ENCODE measurements at places on chromosomes 5 and 9.

GRCh38 chr5:89241186-89241585, 358.2 kb upstream of the MEF2C start:
- no peak for DNase-seq

- DNase-seq = no peak
These were observed 48.9 kb downstream of the CXXC5 start for GRCh38 chr5:139696894-139697658.

- no peak for DNase-seq
These were observed 50.0 kb downstream of the SERINC5 start for GRCh38 chr5:80205846-80206245.

DNA sequence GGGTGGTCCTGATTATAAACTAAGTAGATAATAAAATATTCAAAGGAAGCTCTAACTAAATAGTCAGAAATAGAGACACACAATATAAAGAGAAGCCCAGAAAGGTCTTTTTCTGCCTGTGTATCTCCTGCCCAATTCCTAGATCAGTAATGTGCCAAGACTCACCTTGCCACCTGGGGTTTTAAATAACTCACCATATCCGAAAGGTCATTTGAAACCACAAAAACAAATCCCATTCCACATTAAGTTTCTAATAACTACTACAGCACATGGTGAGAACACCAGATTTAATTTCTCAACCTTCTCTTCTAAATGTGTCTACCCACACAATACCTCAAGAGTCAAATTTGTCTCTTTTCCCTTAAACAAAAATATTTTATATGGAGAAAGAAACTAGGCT, 75.2 kb downstream of the ZNF608 start:
- DNase-seq = no peak

DNA sequence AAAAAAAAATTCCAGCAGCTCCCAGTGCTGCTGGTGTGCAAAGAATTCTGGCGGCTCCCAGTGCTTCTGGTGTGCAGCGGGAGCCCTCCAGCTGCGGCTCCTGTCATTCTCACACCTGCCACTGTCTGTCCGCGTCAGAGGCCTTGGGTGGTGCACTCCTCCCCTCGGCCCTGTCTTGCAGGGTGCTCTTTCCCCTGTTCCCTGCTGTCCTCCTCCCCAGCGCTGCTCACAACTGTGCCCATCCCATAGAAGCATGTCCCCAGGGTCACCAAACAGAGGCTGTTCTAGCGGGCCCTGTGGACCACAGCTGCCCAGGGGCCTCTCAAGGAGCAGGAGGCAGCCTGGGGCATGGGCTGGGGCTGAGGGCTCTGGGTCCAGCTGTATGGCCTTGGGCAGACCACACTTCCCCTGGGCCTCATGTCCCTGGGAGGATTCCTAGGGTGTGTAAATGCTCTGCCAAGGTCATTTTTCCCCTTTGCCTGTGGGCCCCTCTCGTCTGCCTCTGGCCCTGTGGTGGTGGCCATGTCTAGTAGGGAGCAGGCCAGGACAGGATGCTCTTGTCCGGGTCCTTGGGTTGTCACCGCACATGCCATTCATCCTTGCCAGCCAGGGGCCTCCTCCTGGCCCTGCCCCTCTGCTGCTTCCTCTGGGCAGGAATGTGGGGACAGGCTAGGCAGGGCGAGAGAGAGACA, 68.2 kb downstream of the PHF2 start:
- DNase-seq = no peak

- DNase-seq = no peak
These were observed 6.4 kb upstream of the ABLIM3 start for GRCh38 chr5:149134778-149135500.

DNA sequence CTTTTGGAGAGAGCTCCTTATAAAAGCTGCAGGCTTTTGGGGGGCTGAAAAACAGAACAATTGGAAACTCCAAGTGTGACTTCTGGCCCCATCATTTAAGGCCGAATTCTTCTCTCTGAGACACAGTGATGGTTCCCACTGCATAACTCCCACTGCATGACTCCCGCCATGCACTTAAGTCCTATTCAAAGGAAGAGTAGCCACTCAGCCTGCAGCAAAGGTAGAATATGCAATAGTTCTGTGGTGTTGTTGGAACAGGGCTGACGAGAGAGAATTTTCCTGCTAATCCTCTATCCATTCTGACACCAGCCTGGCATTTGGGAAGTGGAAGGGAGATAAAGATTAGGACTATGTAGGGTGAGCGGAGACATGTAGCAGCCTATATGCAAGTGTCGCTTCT, 185.6 kb upstream of the ZNF462 start:
- no peak for DNase-seq

DNA sequence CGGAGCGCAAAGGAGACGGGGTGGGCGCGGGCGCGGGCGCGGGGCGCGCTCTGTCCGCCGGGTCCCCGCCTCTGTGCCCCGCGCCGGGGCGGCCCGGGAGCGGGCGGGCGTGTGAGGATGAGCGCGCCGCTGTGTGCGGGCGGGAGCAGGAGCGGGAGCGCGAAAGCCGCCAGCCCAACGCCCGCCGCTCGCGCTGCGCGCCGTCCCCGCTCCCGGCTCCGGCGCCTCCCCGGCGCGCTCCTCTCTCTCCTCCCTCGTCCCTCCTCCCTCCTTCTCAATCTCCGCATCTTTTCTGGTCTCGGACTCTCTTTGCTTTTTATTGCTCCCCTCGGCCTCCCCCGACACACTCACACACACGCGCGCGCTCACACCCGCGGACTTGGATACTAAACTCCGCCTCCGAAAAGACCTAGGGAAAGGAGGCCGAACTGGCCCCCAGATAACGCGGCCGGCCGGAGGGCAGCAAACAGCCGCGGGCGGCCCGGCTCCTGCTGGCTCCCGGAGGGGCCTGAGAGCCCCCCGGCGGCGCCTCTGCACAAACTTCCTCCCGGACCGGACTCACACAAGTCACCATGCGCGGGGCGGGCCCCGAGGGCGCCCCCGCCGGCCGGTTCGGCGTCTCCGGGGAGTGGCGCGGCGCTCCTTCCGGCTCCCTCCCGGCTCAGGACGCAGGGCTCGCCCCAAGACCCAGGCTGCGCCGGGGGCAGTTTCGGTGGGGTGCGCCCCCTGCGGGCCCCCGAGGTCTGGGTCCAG, at the start of gene FIBCD1:
FIBCD1 (minus strand) TSS at position 596 of the 753 bp plus-strand sequence. CDS start 640 bp downstream, outside the sequence.
- peak; percentile 59 for DNase-seq

DNA sequence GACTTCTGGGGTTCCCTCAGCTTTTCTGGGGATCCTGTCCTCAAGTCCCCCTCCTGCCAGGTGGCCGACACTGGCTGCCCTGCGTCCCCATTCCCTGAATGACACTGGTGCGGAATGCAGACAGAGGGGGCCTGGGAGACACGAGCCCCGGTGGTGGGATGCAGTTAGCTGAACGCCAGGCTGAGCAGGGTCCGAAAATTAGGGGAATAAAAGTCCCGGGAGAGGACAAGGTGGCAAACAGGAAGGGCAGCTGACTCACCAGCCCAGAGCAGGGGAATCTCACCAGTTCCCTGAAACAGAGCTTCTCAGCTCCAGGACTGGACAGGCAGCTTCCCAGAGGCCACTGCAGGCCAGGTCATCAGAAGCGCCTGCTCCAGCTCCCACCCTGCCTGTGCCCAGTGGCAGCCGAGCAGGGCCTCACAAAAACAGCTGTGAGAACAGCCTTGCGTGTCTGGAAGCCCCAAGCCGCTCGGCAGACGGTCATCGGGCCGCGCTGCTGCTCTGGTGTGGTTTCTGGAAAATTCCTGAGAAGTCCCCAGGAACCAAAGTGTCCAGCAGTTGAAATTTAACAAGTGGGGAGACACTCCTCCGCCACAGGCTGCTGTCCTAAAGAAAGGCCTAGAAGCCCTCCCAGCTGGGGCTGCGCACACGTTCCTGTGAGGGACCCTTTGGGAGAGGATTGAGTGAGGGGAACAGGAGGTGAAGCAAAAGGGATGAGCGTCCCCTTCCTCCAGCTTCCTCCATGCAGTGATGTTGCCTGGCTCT, 47.6 kb upstream of the EXOC3 start:
- peak; percentile 49 for DNase-seq

DNA sequence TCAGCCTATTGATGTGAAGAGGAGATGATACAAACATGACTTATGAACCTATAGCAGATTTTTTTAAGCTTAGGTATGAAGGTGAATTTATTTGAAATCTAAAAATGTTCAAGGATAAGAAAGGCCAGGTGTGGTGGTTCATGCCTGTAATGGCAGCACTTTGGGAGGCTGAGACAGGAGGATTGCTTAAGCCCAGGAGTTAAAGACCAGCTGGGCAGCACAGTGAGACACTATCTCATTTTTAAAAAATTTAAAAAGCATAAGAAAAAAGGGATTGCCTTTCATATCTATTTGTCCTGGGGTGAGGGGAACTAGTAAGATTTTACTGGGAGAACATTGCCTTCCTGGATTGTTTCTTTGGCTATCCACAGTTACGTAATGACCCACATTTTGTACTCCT, 40.8 kb upstream of the SRP19 start:
- DNase-seq = no peak

DNA sequence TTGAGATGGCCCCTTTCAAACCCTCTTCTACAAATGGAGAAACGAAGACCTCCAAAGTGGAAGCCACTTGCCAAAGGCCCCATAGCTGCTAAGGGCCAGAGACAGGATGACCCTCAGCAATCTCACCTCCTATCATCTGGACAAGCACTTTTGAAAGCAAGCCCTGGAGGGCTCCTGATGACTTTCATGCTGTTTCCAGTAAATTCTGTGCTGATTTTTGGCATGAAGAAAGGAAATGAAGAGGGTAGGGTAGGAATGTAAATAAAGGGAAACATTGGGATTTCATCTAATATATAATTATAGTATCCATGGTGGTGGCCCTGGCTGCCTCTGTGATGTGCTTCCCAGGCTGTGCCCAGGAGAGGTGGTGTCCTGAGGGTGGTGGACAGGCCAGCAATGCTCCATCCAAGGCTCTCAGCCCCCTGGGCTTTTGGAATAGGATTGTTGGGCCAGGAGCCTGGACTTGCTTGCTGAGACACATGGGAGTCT, 208.0 kb upstream of the TRIM32 start:
- no peak for DNase-seq

DNA sequence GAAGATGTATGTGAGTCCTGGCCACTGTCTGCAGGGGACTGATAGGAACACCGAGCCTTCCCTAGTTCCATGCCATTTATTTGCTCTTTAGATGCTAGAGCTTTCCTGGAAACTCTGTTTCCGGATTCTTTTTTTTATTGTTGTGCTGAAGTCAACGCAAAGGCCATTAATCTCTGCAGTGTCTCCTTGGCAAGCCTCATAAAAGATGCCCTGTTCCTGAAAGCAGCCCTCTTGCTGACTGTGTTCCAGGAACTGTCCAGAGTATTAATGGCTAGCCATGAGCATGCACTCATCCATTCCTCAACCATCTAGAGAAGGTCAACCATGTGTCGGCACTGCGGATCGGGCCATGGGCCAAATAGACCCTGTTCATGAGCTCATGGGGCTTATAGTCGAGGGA, 42.9 kb upstream of the SMAD5 start:
- DNase-seq = peak; percentile 26

DNA sequence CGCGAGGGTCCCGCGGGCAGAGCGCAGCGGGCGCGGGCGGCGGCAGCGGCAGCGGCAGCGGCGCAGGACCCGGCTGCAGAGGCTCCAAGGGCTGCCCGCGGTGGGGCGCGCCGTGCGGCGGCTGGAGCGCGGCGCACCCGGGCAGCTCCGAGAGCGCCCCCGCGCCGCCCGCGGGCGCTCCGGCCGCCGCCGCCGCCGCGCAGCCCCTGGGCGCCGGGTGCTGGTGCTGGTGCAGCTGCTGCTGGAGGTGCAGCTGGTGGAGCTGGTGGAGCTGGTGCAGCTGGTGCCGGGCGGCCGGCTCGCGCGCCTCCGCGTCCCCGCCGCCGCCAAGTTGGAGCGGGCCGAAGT, 644 bp downstream of the IER5L start:
- no peak for DNase-seq

GRCh38 chr5:95973793-95974325, 12.2 kb upstream of the ELL2 start:
- DNase-seq = peak; percentile 74

GRCh38 chr5:157562111-157562581, 13.4 kb downstream of the ADAM19 start:
- no peak for DNase-seq

- DNase-seq = no peak
These were observed 539.7 kb downstream of the CTNND2 start for GRCh38 chr5:11364531-11364930.

- no peak for DNase-seq
These were observed 25.0 kb downstream of the LPAR1 start for GRCh38 chr9:111013250-111013649.

- DNase-seq = no peak
These were observed 28.2 kb downstream of the TPPP start for GRCh38 chr5:664994-665360.

- no peak for DNase-seq
These were observed 334.7 kb downstream of the ACTL7B start for GRCh38 chr9:108521063-108521590.

DNA sequence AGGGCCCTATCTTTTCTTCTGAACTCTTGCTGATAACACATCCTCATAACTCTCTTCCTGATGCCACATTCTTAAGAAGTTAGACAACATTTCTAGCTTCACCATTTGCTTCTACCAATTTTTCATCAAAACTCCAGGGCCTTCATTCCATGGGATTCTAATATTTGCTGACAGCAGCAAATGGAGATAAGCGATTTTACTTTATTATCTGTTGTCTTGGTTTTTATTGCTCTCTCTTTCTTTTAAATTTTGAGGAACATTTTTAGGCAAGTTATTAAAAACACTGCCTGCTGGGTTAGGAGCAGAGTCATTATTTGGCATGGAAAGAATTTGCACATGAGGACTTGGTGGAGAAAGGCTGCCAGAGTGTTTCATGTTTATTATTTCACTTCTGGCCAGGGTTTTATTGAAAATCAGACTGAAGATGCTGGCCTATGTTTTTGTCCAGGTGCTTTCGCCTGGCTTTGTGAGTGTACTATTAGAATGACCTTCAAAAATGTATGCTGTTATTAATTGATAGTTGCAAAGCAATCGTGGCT, 27.7 kb downstream of the NSG2 start:
- no peak for DNase-seq

DNA sequence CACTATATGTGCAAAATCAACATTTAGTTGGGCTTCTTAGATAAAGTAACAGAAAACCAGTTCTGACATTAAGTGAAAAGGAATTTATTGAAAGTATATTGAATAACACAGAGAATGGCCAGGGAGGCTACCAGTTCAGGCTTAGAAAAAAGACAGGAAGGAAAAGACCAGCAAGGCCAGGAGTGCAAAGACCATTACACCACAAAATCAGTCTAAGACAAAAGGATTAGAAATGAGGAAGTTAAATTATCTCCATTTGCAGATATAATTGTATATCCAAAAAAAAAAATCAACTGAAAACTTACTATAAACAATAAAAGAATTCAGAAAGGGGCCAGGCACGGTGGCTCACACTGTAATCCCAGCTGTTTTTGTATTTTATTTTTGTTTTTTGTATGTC, 4.8 kb upstream of the TEX10 start:
- no peak for DNase-seq

DNA sequence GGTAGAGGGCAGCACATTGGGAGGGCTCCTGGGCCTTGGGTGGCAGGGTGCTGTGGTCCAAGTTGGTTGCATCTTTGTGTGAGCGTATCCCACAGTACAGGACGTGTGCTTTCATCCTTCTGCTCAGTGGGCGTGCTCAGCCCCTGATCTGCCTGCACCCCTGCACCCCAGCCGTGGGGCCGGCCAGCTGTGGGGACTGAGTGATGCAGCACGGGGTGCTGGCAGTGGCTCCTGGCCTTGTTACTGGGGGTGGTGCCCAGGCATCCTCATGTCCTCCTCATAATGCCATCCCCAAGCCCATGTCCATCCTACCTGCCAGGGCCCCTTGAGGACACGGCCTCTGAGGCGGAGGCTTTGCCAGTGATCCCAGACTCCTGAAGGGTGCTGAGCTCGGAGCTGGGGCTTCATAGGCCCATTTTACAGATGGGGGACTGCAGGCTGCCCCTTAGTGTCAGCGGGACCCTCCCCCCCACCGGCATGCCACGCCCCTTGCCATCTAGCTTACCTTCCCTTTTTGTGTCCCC, 100.7 kb downstream of the PHF2 start:
- no peak for DNase-seq
